GM20000 (cell line): ENCODE measurements at places on chromosomes 5 and 9.

- no peak for DNase-seq
Measured at GRCh38 chr5:78279194-78279593, 15.3 kb downstream of the AP3B1 start.

DNA sequence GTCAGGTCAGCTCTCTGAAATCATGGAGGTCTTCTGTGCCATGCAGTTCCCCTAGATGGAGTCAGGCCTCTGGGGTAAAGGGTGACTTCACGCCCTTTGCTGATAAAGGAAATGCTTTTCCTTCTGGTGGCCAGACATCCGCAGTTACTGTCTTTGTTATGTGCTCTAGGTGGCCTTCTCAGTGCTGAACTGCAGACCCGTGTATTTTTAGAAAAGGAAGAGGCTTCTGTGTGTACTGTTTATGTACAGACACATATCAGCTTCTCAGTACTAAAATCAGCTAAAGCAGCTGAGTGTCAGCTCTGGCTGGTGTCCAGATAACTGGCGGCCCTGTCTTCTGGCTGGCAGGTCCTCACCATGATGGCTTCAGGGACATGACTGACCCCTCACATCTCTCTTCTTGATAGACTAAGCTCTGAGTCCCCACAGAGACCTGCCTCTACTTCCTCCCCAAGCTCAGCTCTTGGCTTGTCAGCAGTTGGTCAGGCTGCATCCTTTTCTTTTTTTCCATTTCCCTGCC lies 75.3 kb downstream of the ARHGAP26 start:
- DNase-seq = no peak

DNA sequence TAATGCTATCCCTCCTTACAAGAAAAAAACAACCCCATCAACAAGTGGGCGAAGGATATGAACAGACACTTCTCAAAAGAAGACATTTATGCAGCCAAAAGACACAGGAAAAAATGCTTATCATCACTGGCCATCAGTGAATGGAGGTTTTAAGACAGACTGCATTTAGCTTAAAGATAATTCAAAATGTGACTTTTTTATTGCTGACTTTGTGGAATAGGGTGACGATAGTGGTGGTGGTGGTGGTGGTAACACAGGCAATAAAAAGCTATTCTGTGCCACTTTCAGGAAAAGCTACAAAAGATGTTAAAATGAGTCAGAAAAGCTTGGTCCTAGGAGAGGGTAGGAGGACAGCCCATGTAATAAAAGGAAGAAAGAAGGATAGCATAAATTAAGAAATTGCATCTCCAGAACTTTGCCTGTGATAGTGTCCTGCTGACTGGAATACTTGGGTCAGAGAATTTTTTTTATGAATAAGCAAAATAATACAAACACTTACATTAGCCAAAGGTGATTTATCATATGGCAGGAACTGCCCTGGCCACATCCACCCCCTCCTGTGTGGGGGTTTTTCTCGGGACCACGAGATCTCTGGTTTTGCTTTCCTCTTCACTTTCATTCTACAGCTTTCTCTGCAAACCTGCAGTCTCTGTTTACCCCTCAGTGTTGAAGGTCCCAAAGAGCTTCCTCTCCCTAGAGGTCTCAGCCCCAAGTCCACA lies 186.7 kb downstream of the DRD1 start:
- no peak for DNase-seq

GRCh38 chr5:143200781-143201398 lies 202.6 kb downstream of the NR3C1 start:
- no peak for DNase-seq

GRCh38 chr9:126836216-126836615 lies 24.2 kb upstream of the ZBTB34 start:
- no peak for DNase-seq

GRCh38 chr9:121551985-121552753 lies 52.5 kb upstream of the GGTA1 start:
- no peak for DNase-seq

DNA sequence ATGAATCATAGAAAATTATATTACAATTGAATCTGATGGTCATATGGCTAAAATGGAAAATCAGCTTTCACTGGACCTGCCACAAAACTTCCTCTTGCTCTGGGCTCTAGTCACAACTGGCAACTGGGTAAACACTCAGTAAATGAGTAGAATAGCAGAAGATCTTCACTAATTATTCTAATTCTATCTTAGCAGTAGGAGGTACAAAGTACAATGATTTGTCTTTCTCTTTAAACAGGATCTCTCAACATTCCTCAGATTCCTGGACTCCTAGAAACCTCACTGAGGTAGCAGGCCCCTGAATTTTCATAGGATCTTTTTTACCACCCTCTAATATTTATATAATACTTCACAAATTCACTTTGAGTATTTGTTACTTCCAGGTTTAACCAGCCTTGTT lies 239.9 kb upstream of the SMARCA2 start:
- no peak for DNase-seq

DNA sequence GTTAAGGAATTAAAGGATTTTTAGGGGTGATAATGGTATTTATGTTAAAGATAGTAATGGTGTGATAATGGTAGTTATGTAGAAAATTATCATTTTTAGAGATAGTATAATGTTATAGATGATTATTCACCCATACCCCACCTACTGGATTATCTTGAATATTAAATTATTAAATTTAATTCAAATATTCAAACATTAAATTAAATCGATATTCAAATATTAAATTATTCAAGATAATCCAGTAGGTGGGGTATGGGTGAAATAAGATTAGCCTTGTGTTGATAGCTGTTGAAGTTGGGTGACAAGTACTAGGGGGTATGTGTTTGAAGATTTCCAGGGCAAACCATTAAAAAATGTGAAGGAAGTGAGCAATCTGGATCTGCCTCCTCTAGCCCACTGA lies 15.6 kb downstream of the FAM219A start:
- no peak for DNase-seq

DNA sequence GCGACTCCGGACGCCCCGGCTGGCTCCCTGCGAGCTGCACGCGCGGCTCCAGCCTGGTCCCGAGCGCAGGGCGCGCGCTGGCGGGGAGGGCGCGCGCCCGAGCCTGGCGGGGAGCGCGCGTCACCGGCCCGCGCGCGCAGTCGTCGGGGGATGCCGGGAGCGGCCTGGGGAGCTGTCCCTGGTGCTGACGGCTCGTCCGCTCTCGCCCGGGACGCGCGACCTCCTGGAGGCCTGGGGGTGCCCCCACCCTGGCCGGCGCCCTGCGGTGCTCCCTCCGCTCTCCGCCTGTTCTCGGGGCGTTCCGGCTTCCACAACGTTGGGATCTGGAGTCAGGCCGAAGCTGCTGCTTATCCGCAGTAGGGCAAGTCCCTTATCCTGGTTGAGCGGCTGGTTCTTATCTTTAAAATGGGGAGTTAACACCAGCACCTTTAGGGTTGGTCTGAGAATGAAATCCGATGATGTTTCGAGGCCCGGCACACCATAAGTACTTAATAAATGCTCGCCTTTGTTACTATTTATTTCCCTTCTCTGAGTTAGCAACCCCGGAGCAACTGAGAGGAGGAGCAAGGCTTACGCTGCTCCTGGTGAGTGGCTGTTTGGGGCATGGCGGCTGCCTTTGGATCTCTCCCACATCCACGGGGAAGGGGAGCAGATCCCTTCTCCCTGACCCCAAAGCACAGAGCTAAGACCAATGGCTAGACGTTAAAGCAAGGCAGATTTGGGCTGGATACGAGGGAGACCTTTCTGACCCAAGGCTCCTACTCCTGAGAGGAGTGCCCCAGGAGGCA lies at the start of gene FAM163B:
TSS of gene FAM163B (minus strand) at position 79 of the 788 bp plus-strand sequence. CDS start 29,166 bp downstream, outside the sequence.
- no peak for DNase-seq
